ENCODE measurements at places on chromosomes 16 and 17.
A peak's percentile ranks its signal among the peaks of the same experiment; 100 is the strongest.

DNA sequence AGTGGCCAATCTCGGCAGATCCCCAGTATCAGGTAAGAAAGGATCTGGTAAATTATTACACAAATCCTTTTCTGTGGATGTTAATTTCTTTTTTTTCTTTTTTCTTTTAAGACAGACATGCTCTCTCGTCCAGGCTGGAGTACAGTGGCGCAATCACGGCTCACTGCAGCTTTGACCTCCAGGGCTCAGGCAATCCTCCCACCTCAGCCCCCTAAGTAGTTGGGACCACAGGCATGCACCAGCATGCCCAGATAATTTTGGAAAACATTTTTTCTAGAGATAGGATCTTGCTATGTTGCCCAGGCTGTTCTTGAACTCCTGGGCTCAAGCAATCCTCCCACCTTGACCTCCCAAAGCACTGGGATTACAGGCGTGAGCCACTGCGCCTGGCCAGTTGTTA, 54.0 kb downstream of the GAS7 start:
- DNase-seq: no peak

GRCh38 chr16:87464691-87465300, 28.0 kb downstream of the ZCCHC14 start:
- DNase-seq: peak; percentile 75

GRCh38 chr16:88973007-88973410, 4.0 kb downstream of the CBFA2T3 start:
- DNase-seq: no peak

GRCh38 chr16:20844588-20844987, 38.3 kb downstream of the REXO5 start:
- no peak for DNase-seq

- no peak for DNase-seq
Measured at GRCh38 chr17:69466905-69467667, 52.6 kb downstream of the MAP2K6 start.

- DNase-seq: no peak
Measured at GRCh38 chr17:3485481-3486068, 9.8 kb downstream of the ASPA start.

DNA sequence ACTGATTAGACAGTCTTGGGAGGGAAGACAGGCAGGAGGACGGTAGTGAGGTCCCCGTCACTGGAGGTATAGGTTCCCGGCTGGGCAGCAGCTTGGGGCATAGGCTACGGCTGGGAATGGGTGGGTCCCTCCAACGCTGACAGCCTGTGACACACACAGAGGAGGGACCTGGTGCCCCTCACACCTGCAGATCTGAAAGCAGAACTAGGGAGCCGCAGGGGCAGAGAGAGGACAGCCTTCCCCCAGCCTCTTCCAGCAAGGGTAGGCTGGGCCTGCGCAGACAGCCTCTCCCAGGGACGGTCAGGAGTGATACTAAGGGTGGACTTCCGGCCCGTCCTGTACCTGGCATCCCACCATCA, 2.0 kb downstream of the P2RX1 start:
- peak; percentile 46 for DNase-seq

- DNase-seq: no peak
Measured at GRCh38 chr16:67043420-67043819, 14.5 kb downstream of the CBFB start.

DNA sequence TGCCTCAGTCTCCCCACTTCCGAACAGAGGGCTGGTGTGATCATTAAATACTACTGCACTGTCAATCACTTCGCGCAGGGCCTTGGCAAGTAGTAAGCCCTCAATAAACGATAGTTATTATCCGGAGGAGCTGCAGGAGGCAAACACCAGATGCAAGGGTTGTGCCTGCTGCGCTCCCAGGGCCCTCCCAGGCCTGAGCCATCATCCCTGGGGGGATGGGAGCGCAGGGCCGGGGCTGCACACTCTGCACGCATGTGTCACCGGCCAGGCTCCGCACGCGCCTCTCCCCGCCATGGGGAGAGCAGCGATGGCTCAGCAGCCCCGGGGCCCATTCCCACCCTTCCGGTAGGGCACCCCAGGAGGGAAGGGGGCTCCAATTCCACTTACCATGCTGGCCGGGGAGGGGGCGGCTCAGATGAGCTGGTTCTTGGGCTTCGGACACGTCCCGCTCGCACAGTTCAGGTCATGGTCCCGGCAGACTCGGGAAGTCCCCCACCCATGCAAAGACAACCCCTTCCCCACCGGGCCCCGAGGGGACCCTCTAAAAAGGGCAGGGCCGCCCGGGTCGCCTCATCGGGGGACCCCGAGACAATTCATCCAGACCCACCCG, 681 bp downstream of the XPO6 start:
- DNase-seq: peak; percentile 79

DNA sequence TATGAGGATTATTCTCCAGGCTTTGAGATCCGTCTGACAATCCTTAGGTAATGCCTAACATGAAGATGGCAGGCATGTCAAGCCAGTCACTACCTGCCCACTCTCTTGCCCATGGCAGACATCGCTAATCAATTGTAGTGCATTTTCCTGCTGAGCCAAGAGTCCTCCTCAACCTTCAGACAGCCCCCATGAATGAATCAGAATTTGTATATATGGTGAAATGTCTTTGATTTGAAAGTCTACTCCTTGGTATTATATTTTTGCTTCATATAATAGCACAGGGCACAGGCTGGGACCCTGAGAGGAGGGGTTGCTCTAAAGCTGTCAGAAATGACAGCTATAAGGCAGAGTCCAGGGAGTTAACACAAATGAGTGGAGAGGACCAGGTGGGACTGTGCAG, 27.0 kb upstream of the COQ7 start:
- DNase-seq: no peak

- DNase-seq: peak; percentile 66
Measured at GRCh38 chr16:17224879-17225281, 245.9 kb downstream of the XYLT1 start.

- no peak for DNase-seq
Measured at GRCh38 chr17:74342224-74342623, 16.2 kb downstream of the KIF19 start.

DNA sequence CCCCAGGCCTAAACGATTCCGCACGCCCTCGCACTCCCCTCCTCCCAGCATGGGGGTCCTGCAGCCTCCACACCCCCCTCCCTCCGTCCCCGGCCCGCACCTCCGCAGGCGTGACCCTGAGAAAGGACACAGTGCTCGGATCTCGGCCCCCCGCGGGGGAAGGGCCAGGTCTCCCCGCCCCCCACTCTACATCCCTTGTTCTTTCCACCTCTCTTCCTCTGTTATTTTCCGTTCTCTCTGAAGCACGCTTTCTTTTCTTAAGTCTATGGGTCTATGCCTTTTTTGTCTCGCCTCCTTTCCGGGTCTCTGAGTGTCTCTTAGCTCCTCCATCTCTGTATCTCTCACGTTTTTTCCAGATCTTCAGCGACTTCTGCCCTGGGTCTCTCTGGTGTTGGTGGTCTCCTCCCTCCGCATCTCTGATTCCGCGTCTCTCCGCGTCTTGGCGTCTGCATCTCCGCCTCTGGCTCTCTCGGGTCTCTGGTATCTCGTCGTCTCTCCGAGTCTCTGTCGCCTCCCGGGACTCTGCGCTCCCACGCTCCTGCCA, 2.1 kb upstream of the HES7 start:
- DNase-seq: peak; percentile 42

GRCh38 chr17:9937241-9937761, 32.2 kb upstream of the RCVRN start:
- DNase-seq: no peak

- no peak for DNase-seq
Measured at GRCh38 chr17:20105539-20106280, 96.6 kb downstream of the SPECC1 start.

- no peak for DNase-seq
Measured at GRCh38 chr17:60423865-60424264, 1.6 kb downstream of the CHCT1 start.

DNA sequence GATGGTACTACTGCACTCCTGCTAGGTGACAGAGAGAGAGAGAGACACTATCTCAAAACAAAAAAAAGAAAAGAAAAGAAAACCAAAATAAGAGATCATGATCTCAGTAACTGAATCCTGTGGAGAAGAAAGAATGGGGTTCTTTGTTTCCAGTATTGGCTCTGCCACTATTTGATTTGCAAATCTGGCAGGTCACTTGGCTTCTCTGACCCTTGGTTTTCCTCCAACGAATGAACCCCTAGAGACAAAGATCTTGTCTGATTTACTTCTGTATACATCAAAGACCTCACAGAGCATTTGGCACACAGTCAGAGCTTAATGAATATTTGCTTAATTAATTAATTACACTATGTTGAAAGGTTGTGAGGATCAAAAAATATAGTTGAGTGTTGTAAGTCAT, 47.9 kb upstream of the NLK start:
- DNase-seq: no peak

GRCh38 chr17:69344939-69345338, 18.0 kb upstream of the ABCA5 start:
- no peak for DNase-seq

DNA sequence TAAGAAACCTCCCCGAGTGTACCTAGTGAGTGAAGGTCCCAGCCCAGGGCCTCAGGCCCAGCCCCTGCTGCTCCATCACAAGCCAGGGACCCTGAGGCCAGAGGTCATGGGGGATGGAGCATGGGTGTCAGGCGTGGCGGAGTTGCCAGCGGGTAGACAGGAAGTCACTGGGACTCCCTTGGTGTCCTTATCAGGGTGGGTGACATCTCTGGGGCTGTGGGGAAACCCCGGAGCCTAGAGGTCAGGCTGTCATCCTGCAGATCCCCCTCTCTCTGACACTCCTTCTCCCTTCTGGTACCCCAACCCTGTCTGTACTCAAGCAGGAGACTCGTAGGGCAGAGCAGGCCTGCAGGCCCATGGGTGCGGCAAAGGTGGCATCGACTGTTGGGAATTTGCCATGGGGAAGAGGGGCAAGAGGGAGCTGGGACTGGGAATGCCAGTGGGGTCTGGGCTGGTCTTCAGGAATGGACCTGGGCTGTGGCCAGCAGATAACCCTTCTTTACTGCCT, 10.8 kb upstream of the ADGRG1 start:
- peak; percentile 5 for DNase-seq

DNA sequence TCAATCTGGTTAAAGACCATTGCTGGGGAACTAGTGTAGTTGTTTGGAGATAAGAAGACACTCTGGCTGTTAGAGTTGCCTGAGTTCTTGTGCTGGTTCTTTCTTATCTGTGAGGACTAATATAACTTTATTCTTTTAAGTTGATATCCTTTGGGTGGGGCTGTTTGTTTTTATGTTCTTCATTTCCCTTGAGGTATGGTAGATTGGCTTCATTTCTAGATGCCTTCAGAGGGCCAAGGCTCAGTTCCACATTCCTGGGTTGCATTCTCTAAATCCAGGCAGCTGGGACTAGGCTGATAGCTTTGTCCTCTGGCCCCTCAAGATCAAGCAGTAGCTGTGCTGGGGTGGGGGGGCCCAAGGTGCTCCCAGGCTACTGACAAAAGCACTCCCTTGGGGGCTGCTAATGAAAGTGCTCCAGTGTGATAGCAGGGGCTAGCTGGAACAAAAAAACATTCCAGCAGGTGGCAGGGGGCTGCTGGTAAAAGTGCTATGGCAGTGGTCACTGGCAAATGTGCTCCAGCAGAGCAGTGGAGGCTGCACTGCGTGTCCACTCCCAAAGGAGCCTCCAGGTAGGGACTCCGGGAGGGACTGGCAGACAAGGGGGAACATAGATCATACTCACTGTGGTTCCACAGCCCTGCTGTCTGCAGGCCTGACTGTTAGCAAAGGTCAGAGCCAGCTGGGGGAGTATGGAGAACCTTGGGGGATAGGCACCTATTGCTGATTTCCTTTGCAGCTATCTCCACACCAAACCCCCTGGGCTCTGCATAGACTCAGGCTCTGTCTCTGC, 45.9 kb upstream of the KCNJ16 start:
- DNase-seq: no peak

- DNase-seq: no peak
Measured at GRCh38 chr17:78337244-78338109, 22.4 kb downstream of the SOCS3 start.

- peak; percentile 65 for DNase-seq
Measured at GRCh38 chr16:87849419-87850008, 19.8 kb downstream of the SLC7A5 start.

DNA sequence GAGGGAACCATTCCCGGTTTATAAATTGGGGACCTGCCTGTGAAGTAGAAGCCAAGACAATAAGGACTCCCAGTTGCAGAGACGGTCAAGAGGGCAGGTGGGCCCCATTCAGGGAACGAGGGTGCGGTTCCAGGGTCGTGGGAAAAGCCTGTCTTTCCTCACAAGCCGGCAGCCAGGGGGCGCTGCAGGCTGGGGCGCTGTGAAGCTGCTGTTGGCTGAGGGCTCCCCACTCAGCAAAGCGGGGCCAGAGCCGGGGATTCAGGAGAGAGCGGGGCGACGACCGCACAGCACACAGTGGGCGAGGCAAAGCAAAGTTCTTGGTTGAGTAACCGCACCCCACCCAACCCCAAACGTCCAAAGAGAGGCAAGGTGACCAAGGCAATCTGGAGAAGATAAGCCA, 24.9 kb downstream of the CDRT15 start:
- no peak for DNase-seq

DNA sequence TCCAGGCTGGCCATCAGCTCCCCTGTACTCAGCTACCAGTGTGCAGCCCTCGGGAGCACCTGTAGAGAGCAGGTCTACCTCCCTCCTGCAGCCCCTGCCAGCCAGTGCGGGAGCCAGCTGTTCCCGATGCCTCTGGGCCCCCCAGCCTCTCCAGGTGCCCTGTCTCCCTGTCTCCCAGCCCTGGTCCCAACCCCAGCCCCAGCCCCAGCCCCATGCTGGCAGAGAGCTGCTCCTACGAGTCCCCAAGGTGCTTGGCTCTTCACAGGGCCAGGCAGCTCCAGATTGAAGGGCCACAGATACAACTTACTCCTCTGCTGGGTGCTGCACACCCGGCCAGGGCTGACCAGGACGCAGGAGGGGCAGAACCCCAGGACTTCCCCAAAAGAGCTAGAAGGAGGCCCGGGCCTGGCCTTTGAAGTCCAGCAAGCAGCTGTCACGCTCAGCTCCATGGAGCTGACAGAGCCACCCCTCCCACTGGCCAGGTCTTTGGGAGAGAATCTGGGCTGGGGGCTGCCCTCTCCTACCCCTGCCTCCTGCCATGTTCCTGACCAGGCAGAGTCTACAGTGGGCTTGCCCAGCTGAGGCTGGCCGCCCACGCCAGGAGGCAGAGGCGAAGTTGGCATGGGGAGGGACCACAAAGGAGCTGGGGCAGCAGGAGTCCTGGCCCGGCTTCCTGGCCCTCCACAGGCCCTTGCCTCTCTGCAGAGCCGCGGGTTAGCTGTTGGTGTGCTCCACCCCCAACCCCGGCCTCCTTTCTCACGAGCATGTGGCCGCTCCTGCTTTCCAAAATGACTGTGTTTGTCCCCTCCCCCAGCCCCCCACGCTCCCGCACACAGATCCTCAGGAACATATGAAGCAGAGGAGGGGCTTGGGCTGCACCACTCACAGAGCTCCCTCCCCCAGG, 9.5 kb upstream of the ADAM11 start:
- no peak for DNase-seq

- DNase-seq: peak; percentile 77
Measured at GRCh38 chr17:79073706-79074088, 927 bp upstream of the ENGASE start.

All from left colon (tissue), 2 donors.